ENCODE measurements at places on chromosomes 2 and 18.

GRCh38 chr2:234535464-234535863 is 38.6 kb upstream of the ARL4C start:
- DNase-seq = no peak
- no peak overlapping the region for H3K4me3 ChIP-seq
- no peak overlapping the region for H3K27ac ChIP-seq
- no peaks in the 10 kb centered on the region for H3K36me3 ChIP-seq
- H3K4me1 ChIP-seq = no peaks in the 10 kb centered on the region

DNA sequence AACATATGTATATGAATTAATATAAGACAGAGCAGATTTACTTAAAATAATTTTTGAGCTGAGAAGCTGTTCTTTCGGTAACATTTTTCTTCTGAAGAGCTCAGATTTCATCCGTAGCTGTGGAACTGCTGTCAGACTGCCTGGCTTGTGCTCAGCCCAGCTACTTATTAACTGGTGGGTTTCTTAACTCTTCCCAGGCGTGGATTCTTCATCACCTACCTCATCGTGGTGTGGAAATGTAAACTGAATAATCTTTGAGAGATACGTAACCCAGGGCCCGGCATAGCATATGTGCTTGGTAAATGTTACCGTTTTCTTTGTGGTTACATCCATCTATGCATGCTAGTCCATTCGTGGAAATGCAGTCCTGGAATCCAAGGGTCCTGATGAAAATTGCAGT is 145.0 kb downstream of the MCFD2 start:
- H3K4me1 ChIP-seq = peaks cover 5% of the 10 kb centered on the region
- no peaks in the 10 kb centered on the region for H3K27me3 ChIP-seq
- no peak overlapping the region for H3K27ac ChIP-seq
- no peak overlapping the region for H3K4me3 ChIP-seq

GRCh38 chr2:8575038-8575833 is 106.6 kb upstream of the ID2 start:
- peak; percentile 29 for DNase-seq
- H3K36me3 ChIP-seq = no peaks in the 10 kb centered on the region
- no peak overlapping the region for H3K4me3 ChIP-seq
- H3K27me3 ChIP-seq = no peaks in the 10 kb centered on the region
- no peak overlapping the region for H3K27ac ChIP-seq

GRCh38 chr18:8773980-8774379 is 68.6 kb downstream of the MTCL1 start:
- H3K4me1 ChIP-seq = no peaks in the 10 kb centered on the region
- no peak overlapping the region for H3K4me3 ChIP-seq
- DNase-seq = peak; percentile 58
- H3K27ac ChIP-seq = no peak overlapping the region

GRCh38 chr2:37629529-37629928 is 41.9 kb downstream of the CDC42EP3 start:
- H3K4me1 ChIP-seq = peaks cover 14% of the 10 kb centered on the region
- H3K4me3 ChIP-seq = no peak overlapping the region
- peak overlapping the region; percentile 62 for H3K27ac ChIP-seq

- peaks cover 14% of the 10 kb centered on the region for H3K4me1 ChIP-seq
- H3K27ac ChIP-seq = no peak overlapping the region
- H3K4me3 ChIP-seq = no peak overlapping the region
- no peaks in the 10 kb centered on the region for H3K27me3 ChIP-seq
- no peaks in the 10 kb centered on the region for H3K36me3 ChIP-seq
- DNase-seq = no peak
Observed at GRCh38 chr2:54403512-54404238, 52.5 kb upstream of the SPTBN1 start.

GRCh38 chr18:78994977-78995582 is 15.5 kb downstream of the SALL3 start:
- DNase-seq = no peak
- H3K4me3 ChIP-seq = no peak overlapping the region
- no peak overlapping the region for H3K27ac ChIP-seq
- H3K4me1 ChIP-seq = no peaks in the 10 kb centered on the region

DNA sequence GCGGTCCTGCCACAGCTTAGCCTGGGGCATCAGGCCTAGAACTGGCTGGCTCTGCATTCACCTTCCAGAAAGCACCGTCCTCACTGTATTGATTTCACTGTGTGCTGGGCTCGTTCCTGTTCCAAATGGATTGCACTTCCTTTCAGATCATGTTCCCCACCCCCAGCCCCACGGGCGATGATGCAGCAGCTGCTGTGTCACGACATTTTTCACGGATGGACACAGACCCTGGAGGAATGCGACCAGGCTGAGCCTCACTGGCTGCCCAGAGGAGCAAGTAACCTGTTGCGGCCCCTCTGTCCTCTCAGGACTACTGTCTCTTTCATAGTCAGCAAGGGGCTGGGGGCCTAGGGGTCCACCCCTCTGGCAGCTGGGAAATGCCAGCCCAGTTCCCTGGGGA is 50.3 kb downstream of the CAPN13 start:
- no peaks in the 10 kb centered on the region for H3K4me1 ChIP-seq
- no peaks in the 10 kb centered on the region for H3K36me3 ChIP-seq
- no peak overlapping the region for H3K27ac ChIP-seq
- no peaks in the 10 kb centered on the region for H3K27me3 ChIP-seq
- H3K4me3 ChIP-seq = no peak overlapping the region

GRCh38 chr18:56168049-56168781 is 470.2 kb downstream of the TXNL1 start:
- peak; percentile 77 for DNase-seq
- no peaks in the 10 kb centered on the region for H3K27me3 ChIP-seq
- peak overlapping the region; percentile 63 for H3K27ac ChIP-seq
- no peaks in the 10 kb centered on the region for H3K36me3 ChIP-seq
